ENCODE measurements at places on chromosomes 5 and 9.

DNA sequence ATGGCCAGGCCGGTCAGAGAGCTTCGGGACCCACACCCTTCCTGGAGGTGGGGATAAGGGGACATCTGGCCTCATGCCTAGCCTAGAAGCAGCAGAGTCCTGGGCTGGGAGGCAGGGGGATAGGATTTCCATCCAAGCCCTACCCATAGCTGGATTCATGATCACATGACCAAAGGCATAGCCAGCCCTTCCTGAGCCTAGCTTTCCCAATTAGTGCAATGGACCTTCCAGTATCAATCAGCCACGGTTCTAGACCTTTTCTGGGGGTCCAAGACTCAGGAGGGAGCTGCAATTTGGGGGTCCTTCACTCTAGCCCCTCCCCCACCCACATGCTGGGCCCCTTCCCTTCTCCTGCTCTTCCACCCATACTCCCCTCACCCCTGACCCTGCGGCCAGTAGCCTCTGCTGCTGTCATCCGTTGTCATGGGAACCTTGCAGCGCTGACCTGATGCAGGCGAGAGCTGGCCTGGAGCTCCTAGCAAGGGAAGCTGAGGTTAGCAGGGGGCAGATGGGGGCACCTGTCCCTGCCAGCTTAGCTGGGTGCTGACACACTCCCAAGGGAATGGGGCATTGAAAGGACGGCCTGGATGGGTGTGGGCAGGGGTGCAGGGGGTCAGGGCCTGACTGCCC is 44.6 kb downstream of the CXXC5 start:
- no peak for DNase-seq

DNA sequence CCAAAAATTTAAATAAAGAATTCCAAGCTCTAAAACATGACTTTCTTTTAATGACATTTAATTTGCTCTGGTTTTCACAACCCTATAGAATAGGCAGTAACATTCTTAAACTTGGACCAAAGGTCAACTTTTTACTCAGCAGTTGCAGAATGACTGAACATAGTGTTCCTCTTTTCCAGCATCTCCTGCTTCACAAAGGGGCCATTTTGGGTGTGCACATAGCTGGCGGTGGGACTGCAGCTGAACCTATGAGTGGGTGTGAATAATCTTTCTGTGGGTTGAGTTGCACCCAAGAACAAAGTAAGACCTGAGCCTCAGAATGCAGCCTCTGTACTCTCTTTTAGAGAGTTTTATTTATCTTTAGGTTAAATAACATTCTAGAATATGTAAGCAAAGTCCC is 96.9 kb upstream of the HAPLN1 start:
- no peak for DNase-seq

GRCh38 chr9:92860867-92861266 is 17.0 kb downstream of the ZNF484 start:
- no peak for DNase-seq

DNA sequence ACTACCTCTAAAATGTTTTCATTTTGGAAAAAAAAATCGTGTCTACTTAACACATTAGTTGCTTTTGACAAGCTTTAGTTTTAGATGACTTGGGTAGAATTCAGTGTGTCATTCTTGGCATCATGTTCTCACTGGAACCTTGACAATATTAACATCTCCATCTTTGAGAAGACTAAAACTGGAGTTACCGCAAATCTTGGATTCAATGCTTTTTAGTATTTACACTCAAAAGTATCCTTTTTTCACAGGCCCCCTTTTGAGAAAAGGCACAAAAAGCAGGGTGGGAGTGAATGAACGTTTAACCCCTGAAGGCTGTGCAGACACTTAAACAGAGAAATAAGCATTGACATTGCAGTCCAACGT is 549.1 kb downstream of the CSNK1G3 start:
- no peak for DNase-seq

- no peak for DNase-seq
Measured at GRCh38 chr9:132942541-132943182, 1.8 kb downstream of the TSC1 start.

GRCh38 chr9:35827486-35827885 is 1.0 kb downstream of the FAM221B start:
- no peak for DNase-seq

DNA sequence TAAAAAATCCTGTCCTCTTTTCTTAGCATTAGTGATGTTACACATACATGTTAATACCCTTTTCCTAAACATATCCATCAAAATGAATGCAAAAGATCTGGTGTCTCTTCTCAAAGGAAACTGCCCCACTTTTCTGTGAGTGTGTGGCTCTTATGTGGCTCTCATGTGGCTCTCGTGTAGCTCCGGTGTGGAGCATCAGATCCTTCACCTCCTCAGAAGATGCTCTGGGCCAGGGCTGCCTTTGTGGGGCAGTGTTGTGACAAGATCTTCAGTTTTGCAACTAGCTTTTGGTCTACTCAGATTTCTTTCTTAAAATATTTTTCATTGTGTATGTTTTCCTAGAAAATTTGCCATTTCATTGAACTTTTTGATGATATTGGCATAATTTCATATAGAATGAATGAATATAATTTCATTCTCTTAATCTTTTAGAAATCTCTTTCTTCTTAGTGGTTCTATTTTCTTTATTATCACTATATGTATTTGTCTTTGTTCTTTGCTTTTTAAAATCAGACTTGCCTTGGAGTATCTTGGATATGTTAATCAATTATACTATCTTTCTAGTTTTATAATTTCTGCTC is 19.4 kb downstream of the GARNL3 start:
- peak; percentile 6 for DNase-seq

- DNase-seq = no peak
Measured at GRCh38 chr5:83179966-83180365, 102.6 kb downstream of the XRCC4 start.

- no peak for DNase-seq
Measured at GRCh38 chr5:72294473-72294872, 25.6 kb downstream of the MRPS27 start.

DNA sequence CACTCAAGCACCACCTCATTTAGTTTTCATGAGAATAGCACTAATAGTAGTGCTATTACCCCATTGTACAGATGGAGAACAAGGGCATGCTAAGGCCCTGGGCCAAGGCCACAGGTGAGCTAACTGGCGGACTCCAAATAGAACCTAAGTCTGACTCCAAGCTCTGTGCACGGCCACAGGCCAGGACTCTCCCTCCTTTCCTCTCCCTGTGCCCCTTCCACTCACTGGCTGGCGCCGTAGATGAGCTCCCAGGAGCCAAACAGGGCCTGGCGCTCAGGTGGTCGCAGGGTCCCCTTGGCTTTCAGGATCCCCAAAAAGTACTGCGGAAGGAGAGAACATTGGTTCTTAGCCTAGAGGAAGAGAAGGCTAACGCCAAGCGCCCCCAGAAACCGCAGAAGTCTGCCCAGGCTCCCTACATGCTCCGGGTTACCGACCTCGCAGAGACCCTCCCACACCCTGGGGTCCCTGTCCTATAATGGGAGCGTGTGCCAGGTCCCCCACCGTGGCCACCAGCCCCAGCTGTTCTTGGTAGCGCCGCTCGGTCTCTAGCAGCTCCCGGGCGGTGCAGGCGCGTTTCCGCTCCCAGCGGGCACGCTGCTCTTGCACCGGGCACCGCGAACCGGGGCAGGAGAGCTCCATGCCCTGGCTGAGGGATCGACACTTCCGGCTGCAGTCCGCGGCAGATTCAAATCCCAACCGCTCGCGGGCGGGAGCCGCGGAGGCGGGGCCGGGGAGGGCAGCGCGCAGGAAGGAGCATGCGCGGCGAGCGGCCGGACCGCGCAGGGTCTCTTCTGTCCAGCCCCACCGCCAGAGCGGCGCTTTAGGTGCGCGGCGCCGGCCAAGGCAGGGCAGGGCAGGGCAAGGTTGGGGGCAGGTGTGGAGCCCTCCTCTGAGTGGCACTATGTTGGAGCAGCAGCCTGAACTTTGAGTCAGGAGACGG is at the start of gene ARHGEF39:
Gene ARHGEF39, minus strand, starts transcription at position 665 of the 940 bp plus-strand sequence. Its CDS starts 26 bp downstream, at position 639.
- DNase-seq = peak; percentile 84

GRCh38 chr5:149412783-149413476 is 33.8 kb upstream of the IL17B start:
- DNase-seq = no peak

- no peak for DNase-seq
Measured at GRCh38 chr9:93112864-93113389, 16.9 kb downstream of the CARD19 start.

DNA sequence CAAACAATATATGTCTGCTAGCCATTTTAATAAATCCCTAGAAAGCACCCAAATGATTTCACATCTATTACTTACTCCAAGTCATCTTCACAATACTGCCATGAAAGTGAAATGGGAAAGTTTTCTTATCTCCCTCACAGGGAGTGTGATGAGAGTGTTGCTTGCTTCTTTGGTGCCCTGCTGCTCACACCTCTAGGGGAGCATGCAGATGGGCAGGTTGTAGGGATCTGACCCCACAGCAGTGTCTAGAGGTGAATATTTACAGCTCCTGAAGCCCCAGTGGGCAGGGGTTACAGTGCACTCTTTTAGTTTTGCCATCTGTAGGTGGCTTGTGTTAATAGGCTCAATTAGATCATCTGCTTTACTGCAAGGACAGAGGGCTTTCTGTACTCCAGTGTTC is 173.2 kb downstream of the GABRG2 start:
- DNase-seq = no peak

DNA sequence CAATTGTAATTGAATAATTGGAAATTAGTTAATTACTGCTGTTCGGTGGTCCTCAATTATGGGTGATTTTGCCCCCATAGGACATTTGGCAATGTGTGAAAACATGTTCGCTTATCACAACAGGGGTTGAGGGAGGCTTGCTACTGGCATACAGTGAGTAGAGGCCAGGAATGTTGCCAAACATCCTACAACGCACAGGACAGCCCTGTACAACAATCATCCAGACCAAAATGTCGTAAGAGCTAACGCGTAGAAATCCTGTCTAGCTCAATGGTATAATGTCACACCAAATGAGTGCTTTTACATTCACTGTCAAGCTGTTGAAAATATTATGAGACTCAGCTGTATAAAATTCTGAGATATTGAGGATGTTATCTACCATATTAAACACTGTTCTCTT is 464.4 kb upstream of the TUSC1 start:
- DNase-seq = no peak

- DNase-seq = no peak
Measured at GRCh38 chr9:13377171-13377925, 97.9 kb upstream of the MPDZ start.

GRCh38 chr5:17436761-17437221 is 61.2 kb upstream of the TAF11L2 start:
- DNase-seq = no peak

- peak; percentile 11 for DNase-seq
Measured at GRCh38 chr9:95857124-95857523, 18.4 kb upstream of the ERCC6L2 start.

DNA sequence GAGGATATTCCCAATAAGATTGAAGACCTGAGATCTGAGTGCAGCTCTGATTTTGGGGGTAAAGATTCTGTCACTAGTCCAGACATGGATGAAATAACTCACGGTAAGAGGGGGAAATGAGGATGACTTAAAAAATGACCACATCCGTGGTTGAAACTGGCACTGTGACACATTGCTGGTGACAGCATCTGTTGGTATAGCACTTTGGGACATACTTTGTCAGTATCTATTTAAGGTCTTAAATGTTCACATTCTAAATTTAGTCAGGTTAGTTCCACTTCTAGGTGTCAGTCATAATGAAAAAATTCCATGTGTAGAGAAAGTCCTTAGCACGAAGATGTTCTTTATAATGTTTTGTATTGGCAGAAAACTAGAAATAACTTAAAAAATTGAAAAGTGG is 70.9 kb downstream of the GAPVD1 start:
- no peak for DNase-seq
